ENCODE measurements at places on chromosomes 4 and X. TPM values are rescaled to one million over a fixed set of nuclear protein-coding genes. Genes with fewer than 3 reads are reported as not detected.

Gene VCX
- polyA plus RNA-seq = not detected

Gene MAGEA4
- polyA plus RNA-seq = not detected

Gene ATP1B4
- polyA plus RNA-seq = not detected

Gene PLXNA3
- polyA plus RNA-seq = 29.4 TPM

- DNase-seq = peak; percentile 19
These were observed 35.7 kb upstream of the INTS6L start for GRCh38 chrX:135484641-135485289.

DNA sequence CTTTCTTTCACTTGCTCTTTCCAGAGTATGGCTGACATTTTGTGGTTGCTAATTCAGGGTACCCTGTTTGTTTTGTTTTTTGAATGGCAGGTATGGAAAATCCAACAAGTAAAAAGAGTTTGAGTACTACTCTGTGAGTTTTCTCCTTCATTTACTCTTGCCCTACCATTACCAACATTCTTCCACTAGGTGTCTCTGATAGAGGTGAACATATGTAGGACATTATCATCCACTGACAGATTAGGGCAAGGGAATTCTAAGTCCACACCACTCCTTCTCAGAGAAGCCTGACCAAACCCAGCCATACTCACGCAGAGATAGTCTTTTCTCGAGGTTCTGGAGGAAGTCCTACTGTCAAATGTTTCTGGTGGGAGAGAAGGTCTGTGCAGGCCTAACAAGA, 36.7 kb upstream of the HDAC8 start:
- peak; percentile 7 for DNase-seq

GRCh38 chr4:40747207-40747835, 2.4 kb upstream of the NSUN7 start:
- DNase-seq = no peak

DNA sequence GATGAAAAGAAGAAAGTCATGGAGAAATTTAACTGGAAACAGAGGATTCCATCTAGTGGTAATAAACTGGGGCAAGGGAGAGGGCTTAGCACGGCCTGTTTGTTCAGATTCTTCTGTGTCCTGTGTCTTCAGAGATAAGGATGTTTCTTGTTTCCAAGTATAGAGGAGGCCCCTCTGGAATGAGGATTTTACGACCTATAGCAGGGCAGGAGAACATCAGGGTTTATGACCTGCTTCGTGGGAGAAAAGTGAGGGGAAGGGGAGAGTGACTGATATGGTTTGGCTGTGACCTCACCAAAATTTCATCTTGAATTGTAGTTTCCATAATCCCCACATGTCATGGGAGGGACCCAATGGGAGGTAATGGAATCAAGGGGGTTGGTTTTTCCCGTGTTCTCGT, 93.0 kb upstream of the LDB2 start:
- no peak for DNase-seq

- DNase-seq = no peak
These were observed 18.7 kb downstream of the TXLNG start for GRCh38 chrX:16804923-16805464.

DNA sequence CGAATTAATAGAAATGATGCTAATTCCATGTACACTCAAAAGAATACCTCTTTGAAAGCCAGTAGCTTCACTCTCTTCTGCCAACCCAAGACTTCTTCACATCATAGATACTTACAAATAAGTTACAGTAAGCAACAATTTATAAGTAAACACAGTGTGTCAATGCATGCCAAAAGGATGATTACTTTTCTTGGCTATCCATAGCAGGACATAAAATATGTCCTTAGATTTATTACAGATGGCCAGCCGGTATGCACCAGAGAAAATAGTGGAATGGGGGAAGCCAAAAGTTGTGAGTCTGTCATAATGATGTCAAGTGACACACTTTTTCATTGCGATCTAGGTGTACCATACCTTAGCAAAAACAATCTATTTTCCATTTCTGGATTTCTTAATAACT, 631 bp upstream of the BMX start:
- no peak for DNase-seq

DNA sequence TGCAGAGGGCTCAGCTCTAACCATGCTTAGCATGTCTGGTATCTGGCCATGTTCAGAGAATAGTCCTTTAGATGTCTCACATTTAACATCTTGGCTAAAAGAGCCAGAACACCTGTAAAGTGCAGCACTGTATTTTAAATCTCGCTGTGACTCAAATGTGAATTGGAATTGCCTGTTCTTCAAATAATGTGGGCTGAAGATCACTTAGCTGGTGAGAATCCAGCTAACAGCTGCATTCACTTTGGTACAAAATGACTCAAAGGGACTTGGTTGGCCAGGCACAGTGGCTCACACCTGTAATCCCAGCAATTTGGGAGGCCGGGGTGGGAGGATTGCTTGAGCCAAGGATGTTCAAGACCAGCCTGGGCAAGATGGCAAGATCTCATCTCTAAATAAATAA, 63.5 kb upstream of the PLAC8 start:
- no peak for DNase-seq
